ENCODE measurements at places on chromosomes 16 and 17.
A peak's percentile ranks its signal among the peaks of the same experiment; 100 is the strongest.

DNA sequence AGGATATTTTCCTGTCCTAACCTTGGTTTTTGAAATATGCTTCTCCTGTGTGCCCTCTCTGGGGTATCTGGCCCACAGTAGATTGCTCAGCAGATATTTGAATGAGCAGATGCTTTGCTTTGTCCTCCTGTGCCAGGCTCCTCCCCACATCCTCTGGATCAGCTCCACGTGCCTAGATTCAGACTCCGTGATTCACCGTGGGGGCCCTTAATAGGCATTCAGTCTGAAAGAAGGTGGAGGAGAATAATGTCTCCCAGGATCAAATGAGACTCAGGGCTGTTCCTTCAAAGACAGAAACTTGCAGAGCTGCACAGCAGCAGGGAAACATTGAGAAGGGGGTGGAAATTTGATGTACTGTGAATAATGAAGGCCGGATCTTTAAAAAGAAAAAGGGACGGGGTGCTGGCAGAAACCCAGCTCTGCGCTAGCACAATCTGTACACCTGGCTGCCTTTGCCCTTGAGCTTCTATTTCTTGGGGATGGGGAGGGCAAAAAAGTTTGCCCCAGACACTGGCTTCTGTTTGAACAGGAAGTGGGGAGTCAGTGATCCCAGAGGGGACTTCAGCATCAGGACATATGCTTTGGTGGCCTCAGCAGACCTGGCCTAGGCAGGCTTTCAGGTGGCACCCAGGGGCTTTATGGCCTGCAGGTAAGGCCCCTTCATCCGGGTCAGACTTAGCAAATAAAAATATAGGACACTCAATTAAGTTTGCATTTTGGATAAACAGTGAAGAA, 15.9 kb upstream of the SLC12A3 start:
- DNase-seq, result no peak

DNA sequence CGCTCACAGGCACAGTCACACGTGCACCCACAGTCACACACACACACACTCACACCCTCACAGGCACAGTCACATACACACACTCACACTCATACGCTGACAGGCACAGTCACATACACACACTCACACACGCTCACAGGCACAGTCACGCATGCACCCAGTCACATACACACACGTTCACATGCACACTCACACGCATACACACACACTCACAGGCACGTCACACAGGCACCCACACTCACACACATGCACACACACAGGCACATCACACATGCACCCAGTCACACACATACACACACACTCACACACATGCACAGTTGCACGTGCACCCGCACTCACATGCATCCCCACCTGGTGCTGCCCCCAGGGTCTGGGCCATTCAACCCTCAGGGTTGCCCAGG, 46.1 kb upstream of the CBFA2T3 start:
- no peak for DNase-seq

DNA sequence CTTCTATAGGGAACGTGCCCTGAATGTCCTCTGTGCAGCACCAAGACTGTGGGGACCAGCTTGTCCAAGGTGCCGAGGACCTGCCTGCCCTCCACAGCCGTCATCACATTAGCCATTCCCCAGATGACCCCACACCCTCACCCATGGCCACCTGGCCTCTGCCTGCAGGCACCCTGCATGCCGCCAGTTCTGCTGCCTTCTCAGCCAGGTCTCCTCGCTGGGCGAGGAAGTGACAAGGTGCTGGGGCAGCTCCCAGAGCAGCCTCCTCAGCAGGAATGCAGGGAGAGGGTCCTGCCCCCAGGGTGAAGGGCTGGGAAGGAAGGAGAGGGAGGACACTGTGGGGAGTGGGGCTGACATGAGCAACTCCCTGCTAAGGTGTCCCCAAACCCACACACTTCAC, 18.6 kb upstream of the C16orf78 start:
- DNase-seq, result no peak

DNA sequence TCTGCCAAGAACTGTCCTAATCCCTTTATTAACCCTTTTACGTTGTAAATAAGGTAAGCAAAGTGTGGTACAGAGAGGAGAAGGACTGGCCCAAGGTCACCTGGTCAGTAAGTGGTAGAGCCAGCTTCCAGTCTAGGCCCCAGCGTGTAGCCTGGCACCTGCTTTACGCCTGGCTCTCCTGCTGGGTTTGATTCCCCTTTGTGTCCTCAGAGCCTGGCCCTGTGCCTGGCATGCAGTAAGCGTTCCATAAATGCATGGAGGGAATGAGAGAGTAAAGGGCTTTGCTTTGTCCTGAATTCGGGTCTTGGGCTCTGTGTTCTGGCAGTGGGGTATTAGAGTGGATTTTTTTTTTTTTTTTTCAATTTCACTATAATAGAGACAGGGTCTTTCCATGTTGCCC, 62.7 kb downstream of the ABCC1 start:
- no peak for DNase-seq

GRCh38 chr16:57004387-57005250, 15.3 kb downstream of the NLRC5 start:
- no peak for DNase-seq

DNA sequence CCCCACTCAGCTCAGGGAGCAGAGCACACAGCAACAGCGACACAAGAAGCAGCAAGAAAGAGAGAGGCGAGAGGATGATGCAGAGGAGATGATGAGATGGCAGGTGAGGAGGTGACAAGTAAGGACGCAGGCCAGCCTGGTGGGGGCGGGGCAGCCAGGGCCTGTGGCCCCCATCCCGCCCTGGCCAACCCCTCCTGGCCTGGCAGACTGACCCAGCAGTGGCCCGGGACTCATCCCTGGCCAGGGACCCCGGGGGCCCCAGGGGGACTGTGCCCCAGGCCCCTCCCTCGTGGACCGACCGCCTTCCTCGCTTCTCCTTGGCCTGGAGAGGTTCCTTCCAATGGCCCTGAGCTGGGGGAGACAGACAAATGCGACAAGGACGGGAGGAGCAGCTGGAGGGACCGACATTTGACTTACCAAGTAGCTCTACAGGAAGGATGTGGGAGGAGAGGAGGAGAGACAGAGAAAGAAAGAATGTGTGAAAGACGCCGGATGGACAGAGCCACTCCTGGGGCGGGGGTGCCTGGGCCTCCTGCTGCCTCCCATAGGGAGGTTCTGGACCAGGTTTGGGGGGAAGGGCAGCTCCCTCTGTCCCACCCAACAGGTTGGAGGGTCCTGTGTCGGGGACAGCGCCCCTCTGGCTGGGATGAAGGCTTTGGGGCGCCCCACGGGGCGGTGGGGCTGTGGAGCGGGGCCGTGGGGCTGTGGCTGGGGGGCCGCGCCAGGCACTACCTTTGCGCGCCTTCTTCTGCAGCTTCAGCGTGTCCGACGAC, 6.8 kb downstream of the MTSS2 start:
- no peak for DNase-seq

DNA sequence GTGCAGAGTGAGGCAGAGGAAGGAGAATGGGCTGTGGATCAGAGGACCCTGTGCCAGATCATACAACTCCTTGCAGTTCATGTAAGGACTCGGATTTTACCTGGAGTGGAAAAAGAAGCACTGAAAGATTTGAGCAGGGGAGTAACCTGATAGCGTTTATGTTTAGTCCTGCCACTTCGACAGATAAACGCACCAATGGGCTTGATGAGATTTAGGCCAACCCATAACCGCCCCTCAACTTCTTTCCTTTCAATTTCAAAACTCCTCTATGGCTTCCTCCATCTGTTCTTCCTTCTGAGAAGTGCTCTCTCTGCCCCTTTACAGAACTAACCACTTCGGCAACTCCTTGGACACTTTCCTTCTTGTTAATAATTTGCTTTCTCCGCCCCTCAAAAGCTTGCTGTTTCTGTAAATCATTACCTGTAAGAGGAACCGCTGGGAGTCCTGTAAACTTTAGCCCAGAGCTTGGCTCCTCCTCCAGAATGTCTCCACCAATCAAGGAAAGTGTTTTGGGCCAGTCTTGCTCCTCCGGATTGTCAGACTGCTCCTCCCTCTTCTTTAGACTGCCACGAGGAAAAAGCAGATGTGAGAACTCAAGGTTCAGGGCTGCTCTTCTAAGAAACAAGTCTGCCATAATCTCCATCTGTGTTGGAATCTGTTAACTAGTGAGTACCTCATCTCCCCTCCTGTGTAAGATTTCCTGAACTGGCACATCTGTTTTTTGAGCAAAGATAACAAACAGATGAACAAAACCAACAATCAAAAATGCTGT, at the start of gene ACSM3:
Gene ACSM3, plus strand, starts transcription at position 554 of the 772 bp plus-strand sequence. CDS start 6,021 bp downstream, outside the sequence.
- peak; percentile 76 for DNase-seq

Data from CMK (cell line).